ENCODE measurements at places on chromosomes 4 and X.

DNA sequence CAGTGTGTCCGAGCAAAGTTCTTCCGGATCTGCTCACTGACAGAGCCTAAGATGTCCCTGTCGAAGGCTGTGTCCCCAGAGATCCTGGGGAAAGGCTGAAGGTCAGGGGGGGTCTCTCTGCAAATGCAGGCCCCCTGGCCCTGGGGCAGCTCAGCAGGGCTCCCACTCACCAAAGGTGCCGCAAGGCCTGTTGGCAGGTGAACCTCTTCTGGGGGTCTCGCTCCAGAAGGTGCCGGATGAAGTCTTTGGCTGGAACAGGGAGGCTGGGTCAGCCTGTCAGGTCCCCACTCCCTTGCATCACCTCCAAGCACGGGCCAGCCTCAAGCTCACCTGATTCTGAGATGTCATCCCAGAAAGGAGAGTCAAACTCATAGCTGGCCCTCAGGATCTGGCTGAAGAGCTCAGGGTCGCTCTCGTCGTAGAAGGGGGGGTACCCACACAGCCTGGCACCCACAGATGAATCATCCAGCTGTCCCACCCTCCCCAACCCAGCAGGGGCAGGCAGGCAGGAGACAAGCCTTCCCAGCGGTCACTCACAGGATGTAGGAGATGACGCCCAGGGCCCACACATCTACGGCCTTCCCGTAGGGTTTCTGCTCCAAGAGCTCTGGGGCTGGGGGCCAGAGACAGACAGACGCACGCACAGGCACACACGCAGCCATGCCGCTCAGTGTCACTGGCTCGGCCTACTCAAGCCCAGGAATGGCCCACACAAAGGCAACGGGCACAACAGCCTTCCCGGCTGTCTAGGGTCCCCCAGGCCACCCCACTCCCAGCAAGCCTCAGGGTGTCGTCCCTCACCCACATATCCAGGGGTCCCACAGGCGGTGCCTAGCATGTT, 2.6 kb downstream of the PNCK start:
- DNase-seq, result no peak

DNA sequence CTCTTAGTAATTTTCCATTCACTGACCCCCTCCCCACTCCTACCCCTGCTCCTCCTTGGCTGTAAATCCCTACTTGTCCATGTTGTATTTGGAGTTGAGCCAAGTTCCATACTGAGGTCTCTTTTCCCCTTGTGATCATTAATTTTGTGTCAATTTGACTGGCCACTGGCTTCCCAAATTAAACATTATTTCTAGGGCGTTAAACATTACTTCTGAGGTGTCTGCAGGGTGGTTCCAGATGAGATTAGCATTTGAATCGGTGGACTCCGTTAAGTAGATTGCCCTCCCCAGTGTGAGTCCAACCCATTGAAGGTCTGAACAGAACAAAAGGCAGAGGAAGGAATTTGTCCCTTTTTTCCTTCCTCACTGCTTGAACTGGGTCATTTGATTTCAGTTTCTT, 25.7 kb downstream of the SLC39A8 start:
- no peak for DNase-seq

- no peak for DNase-seq
Measured at GRCh38 chr4:101009471-101009870, 337.9 kb downstream of the PPP3CA start.

DNA sequence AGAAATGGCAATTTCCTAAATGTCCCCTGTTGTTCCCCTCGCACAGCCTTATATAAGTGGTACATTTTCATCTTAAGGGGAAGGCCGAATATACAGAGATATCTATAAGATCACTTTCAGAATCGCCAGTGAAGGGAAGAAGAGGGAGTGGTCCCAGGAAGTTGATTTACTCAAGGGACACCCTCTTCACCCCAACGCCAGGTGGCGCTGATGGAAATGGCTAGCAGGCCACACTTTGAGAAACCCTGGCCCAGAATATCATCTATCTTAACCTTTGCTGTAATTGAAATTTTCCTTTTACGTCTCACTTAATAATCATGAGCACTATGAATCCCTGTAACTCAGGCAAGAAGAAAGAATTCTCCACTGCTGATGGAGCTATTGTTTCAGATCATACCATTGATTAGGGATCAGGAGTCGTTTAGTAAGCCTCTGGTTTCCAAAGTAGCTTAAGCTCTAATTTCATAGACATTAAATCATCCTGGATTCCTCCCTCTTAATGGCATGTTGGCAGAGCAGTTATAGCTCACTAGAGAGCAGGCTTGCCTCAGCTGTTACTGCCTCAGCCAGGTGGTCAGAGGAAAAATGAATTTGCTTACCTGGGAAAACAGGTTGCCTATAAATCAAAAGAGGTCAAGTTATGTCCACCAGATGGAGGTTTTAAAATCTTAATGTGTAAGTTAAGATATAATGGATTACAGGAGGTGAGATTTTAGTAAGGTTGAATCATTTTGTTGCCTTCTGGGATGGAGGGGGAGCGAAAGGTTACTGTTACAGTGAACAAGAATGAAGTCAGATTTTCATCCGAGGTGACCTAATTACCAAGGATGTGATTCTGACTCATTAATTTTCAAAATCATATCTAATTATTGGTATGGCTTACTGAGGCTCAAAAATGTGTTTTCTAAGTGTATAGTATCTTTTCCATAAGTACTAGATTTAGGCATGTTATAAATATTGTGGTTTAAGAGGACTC, 941.2 kb upstream of the TENM3 start:
- no peak for DNase-seq

GRCh38 chr4:39036172-39036571, 4.0 kb upstream of the TMEM156 start:
- no peak for DNase-seq

DNA sequence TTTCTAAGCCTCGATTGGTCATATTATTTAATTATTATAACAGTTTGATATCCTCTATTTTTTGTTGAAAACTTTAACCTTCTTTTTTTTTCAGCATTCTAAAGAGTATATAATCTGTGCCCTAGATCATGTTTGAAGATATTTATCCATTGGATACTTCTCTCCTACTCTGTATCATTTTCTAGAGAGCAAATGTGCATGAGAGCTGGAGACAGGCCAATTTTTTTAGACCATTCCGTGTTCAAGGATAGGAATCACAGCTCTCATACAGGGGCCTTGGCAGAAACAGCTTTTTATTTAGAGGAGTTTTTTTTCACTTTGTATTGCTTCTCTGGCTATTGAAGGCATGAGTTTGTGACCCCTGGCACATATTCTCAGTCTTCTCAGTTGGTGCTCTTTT, 57.7 kb upstream of the TBC1D14 start:
- DNase-seq, result no peak

- DNase-seq, result no peak
Measured at GRCh38 chr4:147987252-147987651, 255.4 kb downstream of the ARHGAP10 start.

GRCh38 chr4:32226204-32226603, 1506.0 kb downstream of the PCDH7 start:
- no peak for DNase-seq

DNA sequence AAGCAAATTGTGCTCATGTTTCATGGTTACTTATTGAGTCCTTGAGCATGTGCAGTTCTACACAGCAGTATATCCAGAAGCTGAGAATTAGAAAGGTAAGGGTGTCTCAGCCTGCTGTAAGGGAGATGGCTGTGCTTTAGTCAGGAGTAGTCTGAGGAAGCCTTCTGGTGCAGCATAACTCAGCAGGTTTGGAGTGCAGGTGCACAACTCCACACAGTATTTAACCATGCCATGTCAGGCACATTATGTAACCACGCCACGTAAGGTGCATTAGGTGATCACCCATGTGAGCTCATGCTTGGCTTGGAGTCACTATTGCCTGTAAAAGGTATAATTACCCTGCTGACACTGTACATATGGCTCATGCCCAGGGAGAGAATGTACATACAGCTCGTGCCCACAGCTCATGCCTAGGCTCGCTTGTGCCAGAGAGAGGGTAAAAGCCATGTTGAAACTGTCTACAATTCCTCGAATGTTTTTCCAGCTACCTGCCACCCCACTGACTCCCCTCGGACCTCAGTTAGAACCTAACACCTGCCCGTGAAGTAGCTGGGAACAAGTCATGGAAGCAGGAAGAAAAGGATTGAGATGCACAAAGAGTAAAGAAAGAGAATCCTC, 37.8 kb downstream of the UCHL1 start:
- DNase-seq, result no peak

DNA sequence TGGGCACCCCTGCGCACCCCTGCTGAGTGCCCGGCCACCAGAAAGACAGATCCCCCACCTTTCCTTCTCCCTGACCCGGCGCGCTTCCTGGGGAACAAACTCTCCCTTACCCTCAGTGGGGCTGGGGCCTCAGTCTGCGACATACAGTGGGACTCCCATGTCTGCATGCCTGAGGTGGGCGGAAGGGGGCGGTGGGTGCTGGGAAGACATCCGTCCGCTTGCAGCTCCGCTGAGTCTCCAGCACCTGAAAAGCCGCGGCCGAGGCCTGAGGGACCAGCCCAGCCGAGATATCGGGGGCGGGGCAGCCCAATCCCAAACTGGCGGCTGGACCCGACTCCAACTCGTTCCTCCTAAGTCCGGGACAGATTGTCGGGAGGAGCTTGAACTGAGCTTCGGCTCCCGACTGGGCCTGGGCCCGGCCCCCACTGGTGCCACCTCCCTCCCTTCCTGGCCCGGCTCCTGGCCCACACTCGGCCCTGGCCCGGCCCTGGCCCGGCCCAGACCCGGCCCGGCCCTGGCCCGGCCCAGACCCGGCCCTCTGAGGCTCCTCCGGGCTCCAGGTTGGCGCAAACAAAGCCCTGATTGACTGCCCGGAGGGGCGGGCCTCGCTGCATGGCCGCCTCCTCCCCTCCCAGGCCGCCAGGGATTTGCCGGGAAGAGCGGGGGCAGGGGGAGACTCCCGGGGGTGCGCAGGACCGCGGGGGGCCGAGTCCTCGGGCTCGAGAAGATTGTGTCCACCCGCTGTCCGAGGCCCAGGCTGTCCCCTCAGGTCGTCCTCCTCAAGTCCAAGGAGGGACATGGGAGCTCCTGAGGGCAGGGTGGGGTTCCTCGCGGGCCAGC, 877 bp upstream of the SLC16A2 start:
- no peak for DNase-seq

GRCh38 chr4:130422261-130422660, 1326.3 kb downstream of the C4orf33 start:
- no peak for DNase-seq

DNA sequence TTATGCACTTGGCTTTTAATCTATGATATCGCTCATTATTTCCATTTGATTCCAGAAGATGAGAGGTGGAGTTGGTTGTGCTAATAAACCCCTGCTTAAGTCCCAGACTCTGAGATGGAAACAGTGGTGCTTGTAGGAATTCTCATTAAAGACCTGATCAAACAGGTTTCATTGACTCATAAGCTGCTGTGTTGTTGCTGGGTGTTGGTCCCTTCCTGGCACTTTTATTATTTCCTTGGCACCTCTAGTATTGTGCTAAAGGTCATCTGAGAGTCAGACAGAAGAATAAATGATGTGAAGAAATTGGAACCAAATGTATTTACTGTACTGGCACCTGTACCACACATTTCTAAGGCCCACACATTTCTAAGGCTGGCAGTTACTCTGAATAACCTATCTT, 544.7 kb upstream of the NR3C2 start:
- no peak for DNase-seq

- DNase-seq, result no peak
Measured at GRCh38 chr4:25101836-25102235, 58.4 kb downstream of the SEPSECS start.

GRCh38 chrX:16814597-16814996, 28.3 kb downstream of the TXLNG start:
- no peak for DNase-seq

GRCh38 chr4:169342159-169342860, 71.6 kb upstream of the SH3RF1 start:
- DNase-seq, result no peak

DNA sequence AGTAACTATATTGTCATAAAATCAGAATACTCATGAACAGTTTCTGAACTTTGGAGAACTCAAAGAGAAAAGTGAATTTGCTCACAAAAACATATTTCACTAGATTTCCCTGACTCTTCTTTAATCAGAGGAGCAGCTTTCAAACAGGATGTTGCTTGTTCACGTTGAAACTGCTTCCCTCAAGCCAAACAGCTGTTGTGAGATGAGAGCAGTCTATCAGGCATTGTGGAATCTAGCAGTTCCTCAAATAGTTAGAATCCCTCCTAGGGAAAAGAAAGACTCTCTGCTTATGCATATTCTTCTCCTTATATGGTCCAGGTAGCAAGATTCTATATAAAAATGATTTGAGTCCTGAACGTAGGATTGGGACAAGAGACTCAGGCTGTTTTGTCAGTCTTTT, 1012.1 kb downstream of the FAM133A start:
- no peak for DNase-seq

GRCh38 chrX:134692990-134693389, 34.7 kb upstream of the PLAC1 start:
- DNase-seq, result no peak

DNA sequence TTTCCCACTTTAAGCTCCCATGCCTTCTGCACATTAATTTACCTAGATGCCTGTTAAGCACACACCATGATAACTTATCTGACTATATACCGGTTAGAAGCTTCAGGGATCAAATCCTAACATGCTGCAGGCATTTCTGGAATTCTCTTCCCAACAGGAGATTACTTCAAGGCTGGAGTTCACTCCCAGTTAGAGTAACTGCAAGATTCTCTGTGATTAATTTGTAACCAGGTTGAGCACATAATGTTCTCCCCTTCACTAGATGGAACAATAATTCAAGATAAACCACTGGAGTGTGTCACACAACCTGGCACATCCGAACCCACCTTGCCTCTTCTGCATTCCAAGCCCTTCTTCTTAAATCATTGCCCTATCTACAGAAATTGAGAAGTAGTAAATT, 11.8 kb upstream of the UGT2A3 start:
- no peak for DNase-seq

DNA sequence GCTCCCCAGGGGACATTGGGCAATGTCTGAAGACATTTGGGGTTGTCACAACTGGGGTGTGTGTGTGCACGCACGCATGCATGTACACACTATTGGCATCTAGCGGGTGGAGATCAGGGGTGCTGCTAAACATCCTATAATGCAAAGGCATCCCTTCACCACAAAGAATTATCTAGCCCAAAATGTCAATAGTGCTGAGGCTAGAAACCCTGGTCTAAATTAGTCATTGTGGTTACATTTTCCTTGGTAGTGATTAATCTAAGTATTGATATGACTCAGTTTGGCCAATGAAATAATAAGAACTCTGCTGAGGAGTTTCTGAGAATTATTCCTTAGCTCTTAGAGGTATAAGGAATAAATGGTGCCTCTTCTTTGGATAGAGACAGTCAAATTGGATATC, 200.2 kb downstream of the CLCN4 start:
- DNase-seq, result no peak

DNA sequence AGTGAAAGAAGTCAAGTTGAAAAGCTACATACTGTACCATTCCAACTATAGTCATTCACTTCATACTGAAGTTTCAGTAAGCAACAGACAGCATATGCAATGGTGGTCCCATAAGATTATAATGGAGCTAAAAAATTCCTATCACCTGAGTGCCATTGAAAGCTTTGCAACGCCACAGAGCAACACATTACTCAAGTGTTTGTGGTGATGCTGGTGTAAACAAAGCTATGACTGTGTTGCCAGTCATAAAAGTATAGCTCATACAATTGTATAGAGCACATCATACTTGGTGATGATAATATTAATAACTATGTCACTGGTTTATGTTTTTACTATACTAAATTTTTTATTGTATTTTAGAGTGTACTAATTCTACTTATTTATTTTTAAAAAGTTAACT, 78.9 kb downstream of the NAF1 start:
- no peak for DNase-seq
